Dermis blood vessel endothelial cell (primary cell): ENCODE measurements at places on chromosomes 6 and 20. TPM values are rescaled to one million over a fixed set of nuclear protein-coding genes. Genes with fewer than 3 reads are reported as not detected.

DNA sequence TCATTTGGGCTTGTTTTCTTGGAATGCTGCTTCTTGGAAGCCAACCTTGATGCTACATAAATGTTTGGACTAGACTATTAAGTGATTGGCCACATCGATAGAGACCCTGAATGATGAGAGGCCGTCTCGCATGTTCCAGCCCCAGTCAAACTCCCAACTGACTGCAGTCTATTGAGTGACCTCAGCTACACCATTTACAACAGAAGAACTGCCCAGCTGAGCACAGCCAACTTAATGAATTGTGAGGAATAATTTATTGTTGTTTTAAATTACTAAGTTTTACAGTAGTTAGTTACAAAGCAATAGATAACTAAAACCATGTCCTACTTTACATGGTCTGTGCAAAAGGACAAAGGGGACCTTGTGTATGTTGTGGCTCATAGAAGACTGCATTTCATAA lies 63.0 kb downstream of the PLCB4 start:
- no peak for DNase-seq

- DNase-seq: peak; percentile 61
These were observed 202.2 kb upstream of the PRND start for GRCh38 chr20:4519534-4519933.

Gene CST7
- total RNA-seq: not detected in 2 replicates

Gene TNF
- total RNA-seq: 0.17 TPM in 1 of 2 replicates, not detected in the other

DNA sequence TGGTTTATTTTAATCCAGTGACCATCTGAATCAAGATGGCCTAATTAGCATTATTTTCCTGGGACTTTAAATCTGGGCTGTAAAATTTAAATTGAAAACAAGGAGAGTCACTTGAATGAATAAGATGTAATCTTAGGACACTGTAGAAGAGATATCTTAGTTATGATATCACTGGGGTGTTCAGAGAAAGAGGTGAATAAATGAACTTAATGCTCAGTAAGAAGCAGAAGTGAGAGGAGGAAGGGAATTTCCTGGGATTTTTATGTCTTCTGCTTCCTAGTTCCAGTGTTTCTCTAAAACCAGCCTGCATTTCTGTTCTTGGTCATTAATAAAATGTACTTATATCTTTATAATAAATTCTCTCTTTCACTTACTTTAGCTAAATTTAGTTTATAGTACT lies 136.8 kb upstream of the PTPRK start:
- DNase-seq: peak; percentile 2

DNA sequence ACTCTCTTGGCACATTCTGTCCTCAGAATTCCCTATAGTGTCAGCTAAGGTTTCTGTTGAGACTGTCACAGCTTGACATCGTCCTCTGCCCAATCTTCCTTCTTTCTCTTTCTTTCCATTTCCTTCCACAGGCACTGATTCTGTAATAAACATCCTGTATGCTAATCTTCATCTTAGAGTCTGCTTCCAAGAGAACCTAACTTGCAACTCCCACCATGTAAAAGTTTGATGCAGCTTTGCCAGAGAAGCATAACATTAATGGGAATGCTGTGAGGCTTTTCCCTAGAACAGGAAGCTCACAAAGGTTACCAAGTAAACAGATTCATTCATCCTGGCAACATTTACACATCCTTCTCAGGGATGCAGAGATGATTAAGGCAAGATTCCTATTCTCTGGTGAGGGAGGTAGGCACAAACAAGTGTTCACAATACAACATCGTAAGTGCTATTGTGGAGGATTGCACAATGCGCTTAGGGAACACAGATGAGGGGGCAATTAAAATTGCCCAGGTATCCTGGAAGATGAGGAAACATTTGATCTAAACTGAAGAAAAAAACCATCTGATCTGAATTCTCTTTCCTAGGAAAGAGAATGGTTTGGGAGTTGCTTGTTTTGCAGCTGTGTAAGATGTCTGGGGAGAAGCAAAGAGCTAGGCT lies 74.7 kb downstream of the GRM1 start:
- DNase-seq: no peak

Gene ZKSCAN3
- total RNA-seq: 6.3 and 9.7 TPM in 2 replicates

GRCh38 chr20:56454754-56455153 lies 13.7 kb upstream of the RTF2 start:
- no peak for DNase-seq

DNA sequence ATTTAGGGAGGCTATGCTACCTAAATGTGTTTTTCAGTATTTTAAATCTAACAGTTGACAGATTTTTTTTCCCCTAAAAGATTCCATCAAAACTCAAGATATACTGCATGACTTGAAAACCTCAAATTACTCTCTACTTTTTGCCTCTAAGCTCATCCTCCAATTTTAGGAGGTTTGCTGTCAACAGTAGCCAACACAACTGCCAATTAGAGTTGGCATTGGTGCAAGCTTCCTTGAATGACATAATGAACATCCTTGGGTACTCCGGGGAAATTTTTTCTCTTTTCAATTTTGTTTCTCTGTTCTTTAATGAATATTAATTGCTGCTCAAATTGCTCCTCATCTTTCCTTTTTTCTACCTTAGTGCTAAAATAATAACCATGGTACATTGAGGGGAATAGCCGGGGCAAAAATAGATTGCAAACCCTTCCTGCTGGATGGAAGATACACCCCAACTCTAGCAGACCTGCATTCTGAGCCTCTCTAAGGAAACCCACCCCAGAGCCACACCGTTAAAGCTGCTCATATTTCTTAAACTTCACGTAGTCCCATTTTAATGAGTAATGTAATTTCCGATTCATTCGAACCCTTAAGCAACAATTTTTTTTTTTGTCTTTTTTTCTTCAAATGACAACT lies 34.3 kb downstream of the SLC22A23 start:
- no peak for DNase-seq

DNA sequence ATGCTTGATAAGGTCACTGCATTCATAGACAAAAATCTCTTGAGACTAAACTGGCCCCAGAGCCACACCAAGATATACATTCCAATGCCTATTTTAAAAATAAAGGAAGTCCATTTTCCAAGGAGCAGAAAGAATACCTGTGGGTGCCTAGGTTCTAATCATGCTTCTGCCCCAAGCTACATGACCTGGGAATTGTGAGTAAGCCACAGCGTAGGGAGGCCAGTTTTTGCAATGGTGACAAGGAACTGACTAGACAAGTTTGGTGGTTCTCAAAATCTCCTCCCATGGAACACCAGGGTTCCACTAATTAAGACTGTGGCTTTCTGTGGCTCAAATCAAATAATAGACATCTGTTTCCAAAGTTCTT lies 83.3 kb downstream of the GMDS start:
- peak; percentile 15 for DNase-seq

GRCh38 chr6:30013291-30013922 lies 47.7 kb upstream of the POLR1H start:
- DNase-seq: peak; percentile 34

GRCh38 chr6:71367756-71368155 lies 79.1 kb downstream of the OGFRL1 start:
- peak; percentile 34 for DNase-seq

GRCh38 chr20:61414455-61414991 lies 162.5 kb downstream of the CDH4 start:
- DNase-seq: peak; percentile 5

GRCh38 chr20:35600993-35601973 lies 14.3 kb upstream of the SPAG4 start:
- DNase-seq: peak; percentile 80

- no peak for DNase-seq
These were observed 70.9 kb downstream of the HFE start for GRCh38 chr6:26158076-26158580.

Gene NT5E
- total RNA-seq: 96.7 and 157 TPM in 2 replicates

DNA sequence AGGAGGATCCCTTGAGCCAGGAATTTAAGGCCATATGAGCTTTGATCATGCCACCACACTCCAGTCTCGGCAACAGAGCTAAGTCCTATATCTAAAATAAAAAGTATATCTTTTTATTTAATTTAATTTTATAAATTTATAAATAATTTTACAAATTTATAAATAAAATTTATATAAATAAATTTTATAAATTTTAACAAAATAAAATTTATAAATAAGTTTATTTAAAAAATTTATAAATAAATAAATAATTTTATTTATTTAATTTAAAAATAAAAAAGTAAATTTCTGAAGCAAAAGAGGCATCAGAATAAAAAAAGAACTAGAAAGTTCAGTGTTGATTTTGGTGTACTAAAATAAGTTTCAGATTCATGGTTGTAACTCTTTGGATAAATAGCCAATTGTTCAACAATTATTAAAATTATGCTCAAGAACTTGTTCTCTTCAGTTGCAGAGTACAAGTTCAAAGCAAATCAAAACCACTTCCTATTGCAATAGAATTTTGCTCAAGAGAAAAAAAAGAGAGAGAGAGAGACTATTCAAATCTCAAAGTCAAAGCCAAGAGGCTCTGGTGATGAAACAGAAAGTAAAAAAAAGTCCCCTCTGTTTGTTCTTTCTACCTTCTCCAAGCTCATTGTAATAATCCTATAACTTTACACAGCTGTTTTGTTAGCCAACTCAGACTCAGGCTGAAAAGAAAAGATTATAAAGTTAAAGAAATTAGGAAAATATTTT lies 547.5 kb upstream of the ADGRB3 start:
- DNase-seq: no peak

Gene FRS3
- 1.2 and 1.8 TPM in 2 replicates for total RNA-seq

Gene PLEKHG1
- 42.3 and 74.5 TPM in 2 replicates for total RNA-seq

Gene SPTLC3
- 0.68 and 1.4 TPM in 2 replicates for total RNA-seq
